ENCODE measurements at places on chromosomes 1 and 21. TPM values are rescaled to one million over a fixed set of nuclear protein-coding genes. Genes with fewer than 3 reads are reported as not detected.

Gene FCRL6
- not detected for total RNA-seq

DNA sequence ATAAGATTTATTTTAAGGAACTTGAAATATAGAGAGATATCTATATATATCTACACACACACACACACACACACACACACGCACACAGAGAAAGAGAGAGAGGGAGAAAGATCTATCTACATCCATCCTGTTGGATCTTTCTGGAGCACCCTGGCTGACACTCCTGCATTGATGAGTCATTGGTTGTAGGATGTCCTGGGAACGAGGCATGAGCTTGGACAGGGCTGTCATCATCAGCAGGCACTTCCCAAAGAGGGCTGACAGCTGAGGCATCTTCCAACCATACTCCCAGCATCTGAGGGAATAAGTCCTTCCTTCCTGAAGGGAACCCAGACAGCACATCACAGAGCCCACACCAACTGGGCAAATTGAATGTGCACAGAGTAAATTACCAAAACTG lies 99.1 kb upstream of the ERG start:
- H3K36me3 ChIP-seq: no peaks in the 10 kb centered on the region
- H3K4me3 ChIP-seq: no peak overlapping the region
- DNase-seq: no peak

- DNase-seq: no peak
- H3K4me1 ChIP-seq: no peaks in the 10 kb centered on the region
- H3K36me3 ChIP-seq: no peaks in the 10 kb centered on the region
- no peak overlapping the region for H3K4me3 ChIP-seq
Observed at GRCh38 chr1:70090141-70090540, 115.2 kb downstream of the LRRC40 start.

DNA sequence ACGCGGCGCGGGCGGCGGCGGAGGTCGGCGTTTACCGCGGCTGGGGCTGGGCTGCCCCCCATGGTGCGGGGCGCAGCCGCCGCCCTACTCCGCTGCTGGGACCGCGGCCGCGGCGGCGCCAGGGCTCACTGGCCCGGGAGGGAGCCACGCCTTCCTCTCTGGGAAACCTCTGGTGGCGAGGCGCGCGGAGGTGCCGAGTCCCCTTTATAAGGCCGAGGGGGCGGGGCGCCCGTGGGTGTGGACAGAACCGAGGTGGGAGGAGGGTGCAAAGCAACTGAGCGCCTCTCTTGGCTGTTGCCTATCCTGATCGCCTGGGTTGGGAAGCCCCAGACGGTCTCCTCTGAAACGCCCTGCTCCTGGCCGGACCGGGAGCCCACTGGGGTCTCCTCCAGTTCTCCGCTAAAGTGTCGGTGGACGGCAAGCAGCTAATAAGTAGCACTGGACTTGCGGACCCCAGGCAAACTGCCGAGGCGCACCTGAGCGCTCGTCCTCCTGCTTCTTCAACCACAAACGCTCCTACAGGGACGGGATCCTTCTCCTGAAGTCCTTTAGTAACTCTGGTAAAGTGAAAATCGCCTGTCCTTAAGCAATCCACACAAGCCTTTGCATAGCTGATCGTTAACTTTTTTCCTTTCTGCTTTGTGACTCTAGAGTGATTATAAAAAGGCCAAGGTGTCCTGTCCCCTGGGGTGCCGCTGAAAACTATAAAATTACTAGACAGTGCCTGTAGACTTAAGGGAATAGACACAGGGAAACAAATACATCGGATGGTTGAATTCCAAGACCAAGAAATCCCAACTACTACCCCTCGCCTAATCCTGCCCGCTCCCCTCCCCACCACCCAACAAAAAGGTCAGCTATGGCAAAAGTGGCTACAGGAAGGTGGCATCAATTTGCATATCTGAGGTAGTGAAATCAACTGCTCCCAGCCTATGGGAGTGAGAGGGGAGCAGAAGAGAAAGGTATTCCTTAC lies at the start of gene PTGER3:
TSS of gene PTGER3 (minus strand) at position 182 of the 973 bp plus-strand sequence. CDS start 239 bp downstream, outside the sequence.
- H3K27ac ChIP-seq: no peak within 1 kb of the TSS
- peak; percentile 58 for DNase-seq
- H3K36me3 ChIP-seq: no peaks in the 10 kb centered on the region
- peaks cover 33% of the 10 kb centered on the region for H3K27me3 ChIP-seq
- peak within 1 kb of the TSS; percentile 66 for H3K4me3 ChIP-seq

DNA sequence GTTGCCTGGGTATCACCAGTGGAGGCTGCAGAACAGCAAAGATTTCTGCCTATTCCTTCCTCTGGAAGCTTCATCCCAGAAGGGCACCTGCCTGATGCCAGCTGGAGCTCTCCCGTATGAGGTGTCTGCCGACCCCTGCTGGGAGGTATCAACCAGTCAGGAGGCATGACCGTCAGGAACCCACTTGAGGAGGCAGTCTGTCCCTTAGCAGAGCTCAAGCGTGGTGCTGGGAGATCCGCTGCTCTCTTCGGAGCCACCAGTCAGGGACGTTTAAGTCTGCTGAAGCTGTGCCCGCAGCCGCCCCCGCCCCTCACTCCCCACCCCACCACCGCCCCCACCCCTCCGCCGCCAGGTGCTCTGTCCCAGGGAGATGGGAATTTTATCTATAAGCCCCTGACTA lies 23.1 kb upstream of the HFM1 start:
- H3K36me3 ChIP-seq: no peaks in the 10 kb centered on the region
- no peak overlapping the region for H3K4me3 ChIP-seq
- no peaks in the 10 kb centered on the region for H3K4me1 ChIP-seq
- no peak overlapping the region for H3K27ac ChIP-seq
- H3K27me3 ChIP-seq: peaks cover 25% of the 10 kb centered on the region

DNA sequence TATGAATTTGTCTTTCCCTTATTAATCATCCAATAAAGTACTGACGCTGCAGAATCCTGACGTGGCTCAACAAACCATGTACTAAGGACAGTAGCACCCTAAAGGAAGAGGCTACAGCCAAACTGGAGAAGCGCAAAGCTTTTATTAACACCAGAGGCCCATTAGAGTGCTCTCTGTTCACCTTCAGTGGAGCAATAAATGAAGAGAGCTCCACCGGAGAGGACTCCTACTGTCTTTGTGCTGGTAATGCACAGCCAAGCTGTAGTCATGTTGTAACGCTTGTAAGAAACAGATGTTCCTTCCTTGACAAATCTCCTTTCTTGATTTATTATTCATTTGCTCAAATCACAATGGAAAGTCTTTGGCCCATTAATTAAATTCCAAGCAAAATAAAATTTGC lies 220.7 kb upstream of the RRP15 start:
- H3K4me3 ChIP-seq: no peak overlapping the region
- H3K27me3 ChIP-seq: no peaks in the 10 kb centered on the region
- H3K4me1 ChIP-seq: no peaks in the 10 kb centered on the region
- no peaks in the 10 kb centered on the region for H3K36me3 ChIP-seq
- H3K27ac ChIP-seq: no peak overlapping the region
- DNase-seq: no peak

Gene NPHS2
- total RNA-seq: not detected

Gene RHOC
- total RNA-seq: 45.7 TPM

DNA sequence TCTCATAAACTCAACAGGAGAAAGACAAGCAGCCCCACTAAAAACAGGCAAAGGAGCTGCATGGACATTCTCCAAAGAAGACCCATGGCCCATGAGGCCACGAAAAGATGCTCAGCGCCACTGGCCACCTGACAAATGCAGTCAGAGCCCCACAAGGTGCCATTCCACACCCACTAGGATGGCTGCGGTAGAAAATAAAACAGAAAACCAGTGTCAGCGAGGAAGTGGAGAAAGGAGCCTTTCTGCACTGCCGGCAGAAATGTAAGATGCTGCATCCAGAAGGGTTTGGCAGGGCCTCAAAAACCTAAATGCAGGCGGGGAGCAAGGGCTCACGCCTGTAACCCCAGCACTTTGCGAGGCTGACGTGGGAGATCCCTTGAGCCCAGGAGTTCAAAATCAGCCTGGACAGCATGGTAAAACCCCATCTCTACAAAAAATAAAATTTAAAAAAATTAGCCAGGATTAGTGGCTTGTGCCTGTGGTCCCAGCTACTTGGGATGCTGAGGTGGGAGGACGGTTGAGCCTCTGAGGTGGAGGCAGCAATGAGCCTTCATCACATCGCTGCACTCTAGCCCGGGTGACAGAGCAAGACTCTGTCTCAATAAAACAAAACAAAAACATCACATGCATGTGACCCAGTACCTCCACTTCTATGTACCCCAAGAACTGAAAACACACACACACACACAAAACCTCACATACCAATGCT lies 4.2 kb downstream of the WNT9A start:
- H3K4me1 ChIP-seq: peaks cover 11% of the 10 kb centered on the region
- H3K27me3 ChIP-seq: peaks cover 11% of the 10 kb centered on the region
- no peaks in the 10 kb centered on the region for H3K36me3 ChIP-seq
- no peak for DNase-seq
- H3K27ac ChIP-seq: no peak overlapping the region

GRCh38 chr1:19414515-19415121 lies 70.7 kb downstream of the CAPZB start:
- H3K4me1 ChIP-seq: peaks cover 60% of the 10 kb centered on the region
- no peak overlapping the region for H3K4me3 ChIP-seq
- H3K36me3 ChIP-seq: peaks cover 27% of the 10 kb centered on the region
- no peak overlapping the region for H3K27ac ChIP-seq
- no peak for DNase-seq

GRCh38 chr1:35298464-35298863 lies 30.0 kb downstream of the ZMYM4 start:
- peaks cover 9% of the 10 kb centered on the region for H3K4me1 ChIP-seq
- H3K27ac ChIP-seq: no peak overlapping the region
- H3K27me3 ChIP-seq: no peaks in the 10 kb centered on the region
- H3K36me3 ChIP-seq: peaks cover 5% of the 10 kb centered on the region

GRCh38 chr21:31162079-31162699 lies 123.9 kb upstream of the KRTAP19-8 start:
- no peaks in the 10 kb centered on the region for H3K27me3 ChIP-seq
- DNase-seq: no peak
- H3K4me1 ChIP-seq: peaks cover 89% of the 10 kb centered on the region
- no peak overlapping the region for H3K4me3 ChIP-seq
- peaks cover 48% of the 10 kb centered on the region for H3K36me3 ChIP-seq

Gene RXFP4
- not detected for total RNA-seq

Gene KCNA3
- total RNA-seq: 20.0 TPM

DNA sequence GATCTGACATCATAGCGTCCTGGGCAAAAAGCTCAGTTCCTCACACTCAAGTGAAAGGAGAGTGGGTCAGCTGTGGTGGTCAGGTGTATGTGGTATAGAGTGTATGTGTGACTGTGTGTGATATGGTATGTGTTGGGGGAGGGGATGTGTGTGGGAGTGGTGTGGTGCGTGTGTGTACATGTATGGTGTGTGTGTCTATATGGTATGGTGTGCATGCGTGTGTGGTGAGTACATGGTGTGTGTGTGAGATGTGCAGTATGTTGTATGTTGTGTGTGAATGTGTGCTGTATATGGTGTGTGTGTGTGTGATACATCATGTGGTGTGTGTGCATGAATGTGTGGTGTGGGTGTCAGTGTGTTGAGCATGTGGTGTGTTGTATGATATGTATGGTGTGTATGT lies 20.9 kb downstream of the FAM3B start:
- H3K4me1 ChIP-seq: no peaks in the 10 kb centered on the region
- no peak overlapping the region for H3K4me3 ChIP-seq
- H3K27ac ChIP-seq: no peak overlapping the region
- H3K36me3 ChIP-seq: no peaks in the 10 kb centered on the region

GRCh38 chr1:212612041-212612961 lies 3.7 kb downstream of the ATF3 start:
- peak overlapping the region; percentile 11 for H3K27ac ChIP-seq
- H3K27me3 ChIP-seq: peaks cover 12% of the 10 kb centered on the region
- H3K36me3 ChIP-seq: peaks cover 69% of the 10 kb centered on the region

Gene ADIPOR1
- 65.4 TPM for total RNA-seq

Gene SPATA45
- total RNA-seq: not detected

Gene CLCA4
- total RNA-seq: not detected

Gene FCAMR
- total RNA-seq: not detected

Gene MRPS15
- total RNA-seq: 123 TPM

GRCh38 chr1:30242722-30243457 lies 480.5 kb downstream of the MATN1 start:
- H3K36me3 ChIP-seq: no peaks in the 10 kb centered on the region
- no peaks in the 10 kb centered on the region for H3K4me1 ChIP-seq
- no peak overlapping the region for H3K4me3 ChIP-seq
- peaks cover 26% of the 10 kb centered on the region for H3K27me3 ChIP-seq

GRCh38 chr1:145960468-145961108 lies 2.8 kb upstream of the LIX1L start:
- H3K27me3 ChIP-seq: no peaks in the 10 kb centered on the region
- peaks cover 53% of the 10 kb centered on the region for H3K4me1 ChIP-seq
- peaks cover 9% of the 10 kb centered on the region for H3K36me3 ChIP-seq
- DNase-seq: peak; percentile 71
- peak overlapping the region; percentile 85 for H3K4me3 ChIP-seq
- H3K27ac ChIP-seq: peak overlapping the region; percentile 91

Gene PAQR6
- 4.7 TPM for total RNA-seq

Gene GRIK3
- total RNA-seq: not detected

Gene GJA4
- not detected for total RNA-seq

GRCh38 chr1:186700722-186701121 lies 20.5 kb upstream of the PTGS2 start:
- H3K4me1 ChIP-seq: no peaks in the 10 kb centered on the region
- H3K27me3 ChIP-seq: peaks cover 2% of the 10 kb centered on the region
- no peaks in the 10 kb centered on the region for H3K36me3 ChIP-seq
- no peak overlapping the region for H3K4me3 ChIP-seq

Gene WLS
- total RNA-seq: not detected

DNA sequence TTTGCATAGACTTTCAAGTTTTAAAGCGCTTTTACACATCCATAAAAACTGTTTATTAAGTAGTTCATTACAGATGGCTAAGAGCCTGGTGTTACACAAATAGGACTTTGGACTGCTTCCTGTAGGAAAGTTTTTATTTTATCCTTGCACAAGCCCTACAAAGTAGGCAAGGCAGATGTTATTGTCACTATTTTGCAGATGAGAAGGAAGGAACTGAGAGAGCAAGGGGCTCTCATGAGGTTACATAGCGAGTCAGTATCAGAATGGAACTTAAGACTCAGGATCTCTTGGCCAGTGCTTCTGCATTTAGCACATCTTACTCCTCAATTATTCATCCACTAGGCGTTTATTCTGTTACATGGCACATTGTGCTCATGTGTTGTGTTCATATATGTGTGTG lies 2.6 kb upstream of the MAPKAPK2 start:
- no peak for DNase-seq
- H3K4me3 ChIP-seq: no peak overlapping the region
- no peak overlapping the region for H3K27ac ChIP-seq
- H3K36me3 ChIP-seq: peaks cover 2% of the 10 kb centered on the region
- peaks cover 2% of the 10 kb centered on the region for H3K27me3 ChIP-seq
- peaks cover 56% of the 10 kb centered on the region for H3K4me1 ChIP-seq

DNA sequence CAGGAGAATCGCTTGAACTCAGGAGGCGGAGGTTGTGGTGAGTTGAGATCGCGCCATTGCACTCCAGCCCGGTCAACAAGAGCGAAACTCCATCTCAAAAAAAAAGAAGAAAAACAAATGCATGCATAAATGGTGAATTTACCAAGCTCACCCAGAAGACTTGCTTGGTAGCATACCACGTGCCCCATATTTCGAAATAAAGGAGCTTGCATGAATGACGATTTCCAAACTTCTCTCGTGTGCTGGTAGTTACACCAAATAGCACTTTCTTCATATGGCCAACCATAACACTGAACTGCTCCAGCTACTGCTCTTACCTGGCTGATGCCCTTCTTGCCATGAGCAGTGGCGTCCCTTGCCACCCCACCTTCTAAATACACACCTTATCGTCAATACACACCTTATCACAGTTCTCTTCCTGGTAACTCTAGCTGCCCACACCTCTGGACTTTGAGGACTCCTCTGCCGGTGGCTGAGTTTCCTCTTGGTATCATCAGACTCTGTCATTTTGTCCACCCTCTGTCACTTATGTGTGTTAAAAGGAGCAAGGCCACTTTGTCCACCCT lies 2.8 kb downstream of the DOP1B start:
- H3K36me3 ChIP-seq: no peaks in the 10 kb centered on the region
- H3K4me1 ChIP-seq: peaks cover 23% of the 10 kb centered on the region
- no peak overlapping the region for H3K27ac ChIP-seq

Gene ESPN
- 0.55 TPM for total RNA-seq
